ENCODE measurements at places on chromosomes 5 and 9.

GRCh38 chr9:104633976-104634520 lies 16.0 kb upstream of the OR13C9 start:
- no peak for DNase-seq

DNA sequence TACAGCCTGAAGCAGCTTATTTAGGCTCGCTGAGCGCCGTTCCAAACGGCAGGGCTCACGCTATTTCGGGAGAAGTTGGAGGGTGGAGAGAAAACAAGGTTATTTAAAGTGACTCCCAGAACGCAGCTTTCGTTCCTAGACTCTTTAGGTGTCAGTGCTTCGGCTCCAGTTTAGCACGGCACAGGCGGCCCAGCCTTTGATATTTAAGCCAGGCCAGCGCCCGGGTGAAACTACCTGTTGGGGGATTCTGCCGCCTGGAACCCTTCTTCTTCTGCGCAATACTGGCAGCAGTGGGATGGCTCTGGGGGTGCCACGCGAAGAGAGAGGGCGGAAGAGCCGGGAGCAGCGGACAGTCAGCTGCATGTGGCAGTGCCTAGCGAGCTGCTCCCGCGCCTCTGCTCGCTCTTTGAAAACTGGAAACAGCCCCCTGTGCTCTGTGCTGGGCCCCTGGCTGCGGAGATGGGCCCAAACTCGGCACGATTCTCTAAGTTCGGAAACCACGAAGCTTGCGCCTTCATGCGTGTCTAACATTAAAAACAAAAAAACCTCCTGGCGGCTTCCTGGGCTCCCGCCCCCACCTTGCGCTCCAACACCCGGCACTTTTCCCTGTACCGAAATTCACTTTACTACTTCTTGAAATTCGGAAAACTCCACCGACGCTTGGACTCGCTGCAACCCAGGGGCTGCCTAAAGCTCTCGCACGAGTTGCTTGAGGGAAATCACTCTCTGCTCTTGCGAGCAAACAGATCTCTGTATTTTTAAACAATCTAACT lies 34.6 kb upstream of the NFIB start:
- DNase-seq: no peak

DNA sequence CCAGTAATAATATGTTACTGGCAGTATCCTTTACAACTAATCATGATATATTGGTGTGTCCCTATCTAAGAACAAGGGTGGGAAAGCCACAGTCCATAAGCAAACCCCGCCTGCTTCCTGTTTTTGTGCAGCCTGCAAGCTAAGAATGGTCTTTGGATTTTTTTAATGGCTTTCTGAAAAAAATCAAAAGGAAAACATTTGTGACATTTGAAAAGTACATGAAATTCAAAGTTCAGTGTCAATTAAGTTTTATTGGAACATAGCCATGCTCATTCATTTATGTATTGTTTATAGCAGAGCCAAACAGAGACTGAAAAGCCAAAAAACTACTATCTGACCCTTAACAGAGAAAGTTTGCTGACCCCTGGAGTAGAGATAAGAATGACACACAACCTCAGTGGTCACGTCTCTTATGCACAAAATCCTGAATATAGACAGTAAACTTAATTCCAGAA lies 12.8 kb upstream of the TMEM245 start:
- DNase-seq: no peak

DNA sequence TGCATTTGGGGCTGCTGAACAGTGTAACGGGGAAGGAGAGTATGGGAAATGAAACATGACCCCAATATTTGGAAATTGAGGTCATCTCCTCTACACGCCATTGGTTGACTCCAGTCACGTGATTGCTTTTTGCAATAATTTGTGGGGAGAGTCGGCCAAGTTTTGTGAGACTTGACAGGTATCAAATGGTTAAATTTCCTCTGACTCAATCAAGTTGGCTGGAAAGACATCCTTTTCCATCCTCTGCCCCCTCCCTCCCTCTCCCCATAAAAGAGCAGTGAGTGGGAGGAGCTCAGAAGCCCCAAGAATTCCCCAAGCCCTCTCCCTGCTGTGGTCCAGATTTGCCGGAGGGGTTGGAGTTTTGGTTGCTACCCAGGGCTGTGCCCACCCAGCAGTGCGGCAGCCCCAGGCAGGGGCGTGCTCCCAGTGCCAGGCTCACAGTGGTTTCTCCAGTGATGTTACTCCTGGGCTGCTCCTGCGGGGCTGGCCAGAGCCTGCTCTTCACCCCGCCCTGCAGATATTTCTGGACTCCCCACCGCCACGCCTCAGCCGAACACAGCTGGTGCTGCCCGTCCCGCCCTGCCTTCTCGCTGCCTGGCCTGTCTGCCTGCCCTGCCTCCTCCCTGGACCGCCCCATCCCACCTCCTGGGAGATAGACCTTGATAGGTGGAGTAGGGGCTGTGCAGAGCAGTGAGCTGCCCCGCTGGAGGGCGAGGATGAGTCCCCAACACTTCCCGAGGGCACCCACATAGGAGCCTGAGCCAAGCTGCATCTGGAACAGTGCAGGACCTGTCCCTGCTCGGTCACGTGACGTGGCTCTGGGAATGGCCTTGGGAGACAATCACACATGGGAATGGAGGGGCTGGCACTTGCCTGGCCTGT lies 3.4 kb downstream of the COL5A1 start:
- DNase-seq: no peak

GRCh38 chr9:4277531-4277991 lies 22.3 kb downstream of the GLIS3 start:
- DNase-seq: no peak

GRCh38 chr9:36207546-36208012 lies 16.9 kb downstream of the CLTA start:
- DNase-seq: no peak

GRCh38 chr5:83368319-83368718 lies 103.2 kb upstream of the VCAN start:
- no peak for DNase-seq

GRCh38 chr9:133264235-133264764 lies 10.7 kb downstream of the ABO start:
- no peak for DNase-seq

- no peak for DNase-seq
Observed at GRCh38 chr9:122366074-122366660, 4.7 kb upstream of the PTGS1 start.

GRCh38 chr5:169015991-169016390 lies 284.9 kb downstream of the SLIT3 start:
- DNase-seq: no peak

DNA sequence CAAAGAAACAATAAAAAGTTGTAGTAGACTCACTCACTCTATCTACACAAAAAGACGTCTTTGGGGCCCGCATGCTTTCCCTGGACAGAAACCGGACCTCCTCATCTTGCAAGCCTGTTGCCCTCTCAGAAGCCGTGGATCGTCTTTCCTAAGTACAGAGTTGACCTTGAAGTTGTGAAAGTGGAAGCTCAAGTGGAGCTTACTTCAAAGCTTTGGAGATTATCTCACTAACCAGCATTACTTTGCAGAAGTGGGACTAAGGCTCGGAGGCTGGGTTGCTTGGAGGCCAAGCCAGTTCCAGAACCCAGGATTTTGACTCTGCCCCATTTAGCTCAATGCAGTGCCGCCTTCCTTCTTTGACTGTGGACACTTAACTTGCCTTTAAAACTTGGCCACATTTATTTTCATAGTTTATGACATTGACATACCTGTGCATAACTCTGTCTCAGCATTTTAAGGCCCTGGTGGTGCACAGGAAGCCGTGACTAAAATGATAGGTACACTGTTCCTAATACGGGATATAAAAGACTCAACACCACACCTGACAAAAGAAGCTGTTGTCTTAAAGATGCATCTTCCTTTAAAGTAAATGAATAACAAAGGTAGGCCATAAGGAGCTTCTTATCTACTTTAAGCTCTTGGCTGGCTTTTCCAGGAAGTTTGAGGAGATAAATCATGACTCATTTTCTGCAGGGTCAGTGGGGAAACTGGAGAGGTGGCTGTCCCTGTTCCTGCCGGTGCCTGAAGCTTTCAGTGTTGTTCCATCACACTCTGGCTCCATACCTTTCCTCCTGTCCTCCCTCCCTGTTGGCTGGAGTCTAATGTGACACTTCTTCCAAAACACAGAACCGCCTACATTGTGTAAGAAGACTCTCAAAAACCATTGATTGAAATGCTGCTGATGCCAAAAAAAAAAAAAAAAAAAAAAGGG lies 10.7 kb downstream of the SLC25A25 start:
- no peak for DNase-seq

GRCh38 chr5:177390363-177391300 lies 6.4 kb downstream of the SLC34A1 start:
- peak; percentile 90 for DNase-seq

- DNase-seq: no peak
Observed at GRCh38 chr9:93112116-93112863, 16.3 kb downstream of the CARD19 start.

GRCh38 chr5:142736247-142736632 lies 33.9 kb upstream of the ARHGAP26 start:
- DNase-seq: no peak

GRCh38 chr5:155546075-155546474 lies 532.5 kb downstream of the KIF4B start:
- DNase-seq: no peak

DNA sequence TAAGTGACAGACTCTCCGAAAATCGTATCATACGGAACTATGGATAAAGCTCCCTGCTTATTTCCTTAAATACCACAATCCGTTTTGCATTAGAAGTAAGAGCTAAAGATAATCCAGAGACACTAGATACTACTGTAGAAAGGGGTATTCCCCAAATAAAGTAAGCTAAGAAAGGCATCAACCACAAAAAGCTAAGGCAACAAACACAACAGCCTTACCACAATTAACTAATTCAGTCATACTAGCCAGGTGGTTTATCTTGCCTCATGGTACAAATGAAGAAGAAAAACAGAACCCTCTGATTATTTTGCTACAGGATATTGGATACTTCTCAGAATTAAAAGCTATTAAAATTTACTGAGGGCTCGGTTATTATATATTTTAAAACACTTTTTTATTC lies 14.1 kb downstream of the ERP44 start:
- peak; percentile 45 for DNase-seq
